ENCODE measurements at places on chromosomes 16 and 17.

DNA sequence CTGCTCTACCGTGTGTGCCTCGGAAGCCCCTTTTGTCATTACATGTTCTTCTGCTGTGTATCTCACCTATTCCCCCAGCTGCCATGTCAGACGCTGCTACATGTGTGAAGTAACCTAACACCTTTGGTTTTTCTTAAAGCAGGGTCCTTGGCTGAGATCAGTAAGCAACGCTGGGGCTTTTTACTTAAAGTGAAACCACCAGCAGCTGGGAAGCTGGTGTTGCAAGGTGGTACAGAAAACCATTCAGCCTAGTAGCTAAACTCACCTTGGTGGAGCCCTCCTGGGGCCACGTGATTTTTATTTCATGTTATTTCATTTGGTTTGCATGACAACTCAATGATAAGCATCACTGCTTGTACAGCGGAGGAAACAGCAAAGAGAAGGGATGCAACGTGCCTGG is 62.6 kb downstream of the PLCG2 start:
- DNase-seq = peak; percentile 57

- DNase-seq = no peak
Measured at GRCh38 chr16:85366031-85366763, 246.9 kb upstream of the GSE1 start.

GRCh38 chr17:45228763-45229539 is 7.3 kb downstream of the FMNL1 start:
- peak; percentile 88 for DNase-seq

DNA sequence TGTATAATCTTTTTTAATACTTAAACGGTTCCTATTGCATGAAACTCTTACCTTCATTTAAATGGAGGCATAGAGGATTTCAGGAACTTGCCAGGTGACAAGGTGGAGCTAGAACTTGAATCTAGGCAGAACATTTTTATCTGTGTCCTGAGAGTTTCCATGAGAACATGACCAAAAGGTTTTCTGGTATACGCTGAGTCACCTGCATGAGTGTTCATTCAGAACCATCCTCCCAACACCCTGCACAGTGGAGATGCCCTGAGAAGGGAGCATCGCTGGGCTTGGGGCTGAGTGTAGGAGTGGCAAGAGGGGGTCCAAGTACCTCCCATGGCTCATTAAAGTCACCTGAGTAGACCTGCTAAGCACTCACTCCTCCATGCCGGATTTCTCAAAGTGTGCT is 169.7 kb upstream of the CACNG5 start:
- no peak for DNase-seq

GRCh38 chr17:45719335-45720071 is 64.6 kb upstream of the CRHR1 start:
- no peak for DNase-seq

DNA sequence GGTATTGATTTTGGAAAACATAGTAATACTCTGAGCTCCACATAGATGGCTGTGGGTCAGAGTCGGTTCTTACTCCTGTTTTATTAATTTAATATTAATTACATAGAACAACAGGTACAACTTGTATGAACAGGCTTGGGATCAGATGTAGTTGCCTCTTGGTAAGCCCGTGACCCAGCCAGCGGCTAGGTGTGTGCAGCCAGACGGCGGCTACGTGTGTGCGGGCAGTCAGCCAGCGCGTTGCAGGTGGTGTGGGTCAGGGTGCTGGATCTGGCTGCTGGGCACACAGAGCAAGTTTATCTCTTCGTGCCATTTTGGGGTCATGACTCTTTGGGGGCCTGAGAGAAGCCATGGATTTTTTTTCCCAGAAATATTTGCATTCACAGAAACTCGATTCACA is 30.3 kb downstream of the DBNDD1 start:
- DNase-seq = no peak

DNA sequence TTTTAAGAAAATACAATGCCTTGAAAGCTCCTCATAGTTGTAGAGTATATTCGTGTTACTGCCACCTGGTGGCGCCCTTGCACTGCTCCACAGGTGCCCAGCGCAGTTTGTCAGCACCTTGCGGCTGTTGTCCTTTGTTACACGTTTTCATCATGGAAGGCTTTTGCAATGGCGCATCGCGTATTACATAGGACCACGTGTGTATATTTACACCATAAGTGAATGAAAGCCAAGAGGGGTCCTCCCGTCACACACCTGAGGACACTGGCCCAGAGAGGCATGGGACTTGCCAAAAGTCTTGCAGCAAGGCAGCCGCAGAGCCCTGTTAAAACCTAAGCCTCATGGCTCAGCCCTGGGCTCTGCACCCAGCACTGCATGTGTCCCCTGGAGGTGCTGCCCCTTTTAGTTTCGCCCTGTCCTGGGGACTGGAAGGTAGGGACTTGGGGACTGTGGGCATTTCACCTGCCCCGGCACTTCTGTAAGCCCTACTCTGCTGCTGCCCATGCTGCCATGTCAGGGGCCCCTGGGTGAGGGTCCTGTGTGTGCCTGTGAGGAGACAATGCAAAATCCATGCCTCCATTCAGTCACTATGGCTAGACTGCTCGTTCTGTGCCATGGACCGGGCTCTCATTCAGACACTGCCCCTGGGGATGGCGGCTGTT is 24.3 kb downstream of the POLR3E start:
- DNase-seq = peak; percentile 77
